GM12891 (cell line): ENCODE measurements at places on chromosomes 12 and 14.

- DNase-seq, result no peak
Observed at GRCh38 chr14:84961637-84962036, 568.3 kb upstream of the FLRT2 start.

DNA sequence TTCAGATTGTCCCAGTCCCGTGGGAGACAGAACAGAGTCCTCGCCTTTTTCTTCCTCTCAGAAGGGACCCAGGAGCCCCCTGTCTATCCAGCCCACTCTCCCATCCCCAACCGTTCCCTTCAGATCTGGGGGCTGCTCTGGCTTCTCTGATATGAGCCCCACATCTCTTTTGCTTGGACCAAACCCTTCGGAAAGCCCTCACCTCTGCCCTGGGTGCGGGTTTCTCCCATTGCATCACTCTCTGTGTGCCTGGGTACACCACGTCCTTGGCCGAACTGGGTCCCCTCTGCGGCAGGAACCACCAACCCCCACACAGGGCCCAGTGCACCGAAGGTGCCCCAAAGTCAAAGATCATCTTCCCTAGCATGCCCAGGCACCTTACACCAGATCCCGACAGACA lies 87.8 kb downstream of the DICER1 start:
- no peak for DNase-seq

DNA sequence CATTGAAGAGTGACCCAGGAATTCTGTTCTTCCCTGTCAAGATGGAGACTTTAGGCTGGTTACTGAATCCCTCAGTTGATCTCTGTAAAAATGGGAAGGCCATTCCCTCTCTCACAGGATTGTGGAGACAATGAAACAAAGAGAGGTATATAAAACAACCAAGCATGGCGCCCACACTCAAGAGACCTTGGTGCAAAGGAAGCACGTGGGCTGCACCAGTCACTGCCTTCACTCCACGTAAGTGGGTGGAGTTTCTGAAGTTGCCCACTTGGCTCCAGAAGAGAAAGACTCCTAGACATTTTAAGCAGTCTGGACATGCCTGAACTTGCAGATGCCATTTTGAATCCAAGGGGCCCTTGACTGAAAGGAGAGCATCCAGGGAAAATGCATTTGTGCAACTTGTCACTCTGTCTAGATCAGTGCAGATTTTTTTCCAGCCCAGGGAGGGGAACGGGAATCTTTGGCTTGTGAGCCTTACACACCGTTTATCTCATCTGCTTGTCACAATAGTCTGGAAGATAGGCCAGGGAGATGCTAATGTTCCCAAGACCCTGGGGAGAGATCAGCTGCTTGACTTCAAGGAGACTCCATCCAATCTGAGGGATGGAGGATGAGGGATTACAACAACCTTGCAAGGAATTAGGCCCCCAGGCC lies 96.9 kb upstream of the TBX3 start:
- DNase-seq, result no peak

DNA sequence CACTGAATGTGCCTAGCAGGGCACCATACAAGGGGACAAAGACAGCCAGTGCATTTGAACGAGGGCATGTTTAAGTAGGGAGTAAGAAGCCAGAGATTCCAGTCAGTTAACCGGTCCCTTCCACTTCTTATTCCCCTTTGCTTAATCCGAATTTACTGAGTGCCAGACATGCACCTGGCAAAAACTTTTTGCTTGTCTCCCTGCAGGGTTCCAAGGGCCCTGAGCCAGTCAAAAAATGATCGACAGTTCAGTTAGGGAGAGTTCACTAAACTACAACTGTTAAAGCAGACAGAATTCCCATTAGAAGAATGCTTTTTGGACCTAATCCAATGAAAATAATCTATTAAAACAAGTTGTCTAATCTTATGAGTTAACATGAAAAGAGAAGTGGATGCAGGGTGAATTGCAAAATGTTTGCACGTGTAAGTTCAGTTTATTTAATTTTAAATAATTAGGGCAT lies 193.8 kb downstream of the TMTC2 start:
- no peak for DNase-seq

GRCh38 chr14:40113671-40114070 lies 681.4 kb upstream of the FBXO33 start:
- DNase-seq, result no peak

- DNase-seq, result peak; percentile 25
Observed at GRCh38 chr12:24562771-24563431, 386.0 kb downstream of the BCAT1 start.

- no peak for DNase-seq
Observed at GRCh38 chr12:127340381-127340780, 926.6 kb upstream of the TMEM132C start.

DNA sequence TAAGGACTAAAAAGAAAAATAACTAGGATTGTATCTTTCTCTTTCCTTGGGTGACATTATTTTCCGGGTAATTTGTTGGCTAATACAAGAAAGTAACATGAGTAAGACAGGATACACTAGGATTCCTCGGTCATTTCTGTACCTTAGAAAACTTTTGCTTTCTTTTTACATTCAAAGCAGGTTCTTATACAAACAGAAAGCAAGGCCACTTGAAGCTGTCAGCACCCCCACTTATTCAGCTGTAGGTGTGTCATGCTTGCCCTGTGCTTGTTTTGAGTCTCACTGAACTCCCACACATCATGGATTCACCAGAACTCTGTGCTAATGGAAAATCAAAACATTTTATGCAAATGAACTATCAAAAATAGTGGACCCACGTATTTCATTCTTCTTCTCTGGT lies 266.8 kb upstream of the CLEC14A start:
- no peak for DNase-seq

DNA sequence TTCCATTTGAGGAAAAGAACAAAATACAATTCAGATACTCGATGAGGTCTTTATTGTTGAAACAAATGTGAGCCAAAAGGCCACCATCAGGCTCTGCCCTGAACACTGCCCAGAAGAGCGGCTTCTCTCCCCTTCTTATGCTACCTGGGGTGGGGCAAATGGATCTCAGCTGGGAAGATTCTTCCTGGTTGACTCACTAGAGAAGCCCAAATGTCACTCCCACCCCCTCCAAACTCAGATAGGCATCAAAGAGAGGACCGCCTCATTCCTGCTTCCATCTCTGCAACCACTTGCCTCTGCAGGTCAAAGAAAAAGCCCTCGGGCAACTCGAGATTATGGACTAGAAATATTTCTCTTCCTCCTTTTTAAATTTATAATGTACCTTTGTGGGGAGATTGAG lies 55.8 kb downstream of the TBX3 start:
- DNase-seq, result no peak

DNA sequence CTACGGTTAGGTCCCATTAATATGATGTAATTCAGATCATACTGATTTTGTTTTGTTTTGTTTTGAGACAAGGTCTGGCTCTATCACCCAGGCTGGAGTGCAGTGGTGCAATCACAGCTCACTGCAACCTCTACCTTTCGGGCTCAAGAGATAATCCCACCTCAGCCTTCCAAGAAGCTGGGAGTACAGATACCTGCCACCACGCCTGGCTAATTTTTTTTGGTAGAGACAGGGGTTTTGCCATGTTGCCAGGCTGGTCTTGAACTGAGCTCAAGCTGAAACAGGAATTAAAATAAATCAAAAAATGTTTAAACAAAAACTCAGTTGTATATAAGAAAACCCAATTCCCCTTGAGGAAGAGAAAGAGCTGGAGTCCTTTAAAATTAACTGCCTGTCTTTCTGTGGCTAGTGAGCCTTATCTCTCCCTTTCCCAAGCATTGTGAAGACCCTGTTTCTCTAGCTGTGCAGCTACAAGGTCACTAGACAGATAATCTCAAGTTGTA lies 17.7 kb upstream of the ANAPC7 start:
- no peak for DNase-seq

GRCh38 chr14:60679566-60680258 lies 30.4 kb upstream of the SIX1 start:
- DNase-seq, result no peak

DNA sequence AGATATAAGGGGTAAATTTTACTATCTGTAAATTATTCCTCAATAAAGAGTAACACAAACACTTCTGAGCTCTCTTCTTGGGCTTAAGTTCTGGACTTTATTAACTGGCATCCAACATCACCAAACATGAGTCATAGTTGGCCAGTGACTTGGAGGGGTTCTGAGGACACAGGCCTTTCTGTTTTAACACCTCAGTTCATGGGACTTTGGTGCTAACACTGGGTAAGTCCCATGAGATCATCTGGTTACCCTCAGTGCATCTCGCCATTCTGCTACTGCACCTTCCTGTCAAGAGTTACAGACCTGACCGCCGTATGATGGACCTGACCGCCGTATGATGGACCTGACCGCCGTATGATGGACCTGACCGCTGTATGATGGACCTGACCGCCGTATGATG lies 9.9 kb downstream of the SLC15A4 start:
- no peak for DNase-seq

DNA sequence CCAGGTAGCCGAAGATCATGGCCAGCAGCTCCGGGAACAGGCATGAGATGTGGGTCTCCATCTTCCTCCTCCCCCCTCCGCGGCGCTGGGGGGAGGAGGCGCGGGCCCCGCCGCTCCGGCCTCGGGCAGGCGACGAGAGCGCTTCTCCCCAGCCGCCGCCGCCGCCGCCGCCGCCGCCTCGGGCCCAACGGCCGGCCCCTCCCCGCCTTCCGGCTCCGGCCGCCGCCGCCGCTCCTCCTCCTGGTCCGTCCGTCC lies 448 bp downstream of the FBXL14 start:
- DNase-seq, result no peak

- no peak for DNase-seq
Observed at GRCh38 chr14:92926180-92926845, 3.4 kb downstream of the CHGA start.

DNA sequence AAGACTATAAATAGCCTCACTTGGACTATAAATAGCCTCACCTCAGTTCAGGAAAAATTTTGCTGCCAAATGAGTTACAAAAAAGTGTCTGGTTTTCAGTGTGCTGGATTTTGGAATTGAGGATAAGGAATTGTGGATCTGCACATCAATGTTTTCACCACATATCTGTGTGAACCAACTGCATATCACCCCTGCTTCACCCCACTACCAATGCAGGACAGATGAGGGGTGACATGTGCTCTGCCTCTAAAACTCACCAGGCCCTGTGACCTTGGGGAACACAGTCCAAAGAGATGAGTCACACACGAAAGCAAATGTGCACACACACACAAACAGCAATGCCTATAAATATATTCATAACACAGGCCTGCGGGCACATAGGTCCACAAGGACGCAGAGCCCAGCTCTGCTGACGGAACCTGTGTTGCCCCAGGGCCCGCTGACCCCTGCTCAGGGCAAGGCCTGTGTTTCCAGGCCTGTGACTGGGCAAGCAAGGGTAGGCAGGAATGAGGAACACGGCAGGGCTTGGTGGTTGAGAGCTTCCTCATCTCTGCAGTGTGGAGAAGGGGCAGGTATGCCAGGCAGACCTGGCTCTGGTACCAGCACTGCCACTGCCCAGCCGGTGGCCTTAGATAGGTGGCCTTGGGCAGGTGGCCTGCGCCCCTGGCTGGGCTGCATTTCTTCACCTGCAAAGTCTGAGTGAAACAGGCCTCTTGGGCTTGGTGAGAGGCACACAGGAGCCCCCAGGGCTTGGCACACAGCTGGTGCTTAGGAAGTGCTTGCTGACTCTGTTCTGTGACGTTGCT lies 82.4 kb downstream of the ARL6IP4 start:
- DNase-seq, result no peak

GRCh38 chr14:104339829-104340228 lies 201.4 kb downstream of the KIF26A start:
- no peak for DNase-seq

DNA sequence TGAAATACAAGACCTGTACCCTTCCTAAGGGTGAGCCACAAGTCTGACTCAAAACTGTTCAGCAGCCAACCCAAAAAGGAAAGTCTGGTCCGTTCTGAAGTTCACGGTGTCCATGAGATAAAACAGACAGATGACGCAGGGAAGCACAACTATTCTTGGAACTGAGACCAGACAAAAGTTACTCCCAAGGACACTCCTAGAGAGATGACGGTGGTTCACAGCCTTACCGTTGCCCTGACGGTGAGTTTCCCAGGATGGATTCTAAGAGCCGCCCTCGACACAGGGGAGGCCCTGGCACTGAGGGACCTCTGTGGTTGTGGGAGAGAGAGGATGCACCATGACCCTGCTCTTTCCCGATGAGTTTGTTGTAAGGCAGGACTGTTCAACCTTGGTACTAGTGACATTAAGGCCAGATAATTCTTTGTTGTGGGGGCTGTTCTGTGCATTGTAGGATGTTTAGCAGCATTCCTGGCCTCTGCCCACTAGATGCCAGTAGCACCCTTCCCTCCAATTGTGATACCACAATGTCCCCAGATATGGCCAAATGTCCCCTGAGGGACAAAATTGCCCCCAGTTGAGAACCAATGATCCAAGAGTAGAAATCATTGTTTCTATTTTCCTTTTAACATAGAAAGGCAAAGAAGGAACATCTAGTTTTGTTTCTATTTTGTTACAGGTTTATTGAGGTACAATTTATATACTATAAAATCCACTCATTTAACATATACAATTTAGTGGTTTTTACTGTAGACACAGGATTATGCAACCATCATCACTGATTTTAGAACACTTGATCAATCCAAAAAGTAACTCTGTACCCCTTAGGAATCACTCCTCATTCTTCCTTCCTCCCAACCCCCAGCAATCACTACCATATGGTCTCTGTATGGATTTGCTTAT lies 23.0 kb downstream of the OR10P1 start:
- no peak for DNase-seq

DNA sequence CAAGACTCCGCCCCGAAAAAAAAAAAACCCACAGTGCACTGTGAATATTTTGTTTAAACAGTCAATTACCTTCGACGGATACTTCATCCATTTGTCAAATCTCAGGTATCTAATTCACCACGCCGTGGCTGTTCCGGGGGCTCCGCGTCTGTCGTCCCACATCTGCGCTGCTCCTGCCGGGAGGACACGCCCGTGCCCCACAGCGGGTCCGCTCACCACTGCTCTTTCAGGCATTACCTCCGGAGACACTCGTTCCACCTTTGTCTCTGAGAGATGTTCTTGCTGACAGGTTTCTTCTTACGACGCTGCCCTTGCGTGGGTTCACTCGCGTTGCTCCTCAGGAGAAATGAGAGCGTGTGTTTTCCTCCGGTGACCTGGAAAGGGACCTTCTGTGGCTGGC lies 46.9 kb upstream of the FBRSL1 start:
- DNase-seq, result no peak

DNA sequence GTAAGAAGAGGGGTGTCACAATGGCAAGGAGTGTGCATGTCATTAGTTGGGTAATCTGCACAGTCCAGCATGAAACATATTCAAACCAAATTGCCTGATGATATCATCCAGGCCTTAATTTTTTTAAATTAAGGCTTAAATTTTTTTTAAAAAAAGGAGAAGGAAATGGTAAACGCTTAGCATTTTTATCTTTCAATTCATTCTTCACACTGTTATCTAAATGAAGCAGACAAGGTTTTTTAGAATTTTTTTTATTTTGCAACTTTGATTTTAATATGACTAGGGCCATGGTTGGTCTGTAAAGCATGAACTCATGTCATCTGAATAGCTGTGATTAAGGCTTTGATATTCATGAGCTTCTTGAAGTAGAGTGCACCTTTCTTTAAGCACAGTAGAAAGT lies 362.5 kb downstream of the SYT1 start:
- DNase-seq, result no peak

- DNase-seq, result no peak
Observed at GRCh38 chr12:9707864-9708808, 24.8 kb downstream of the CLECL1 start.

- DNase-seq, result no peak
Observed at GRCh38 chr12:111780615-111781014, 13.9 kb downstream of the ALDH2 start.

GRCh38 chr12:110742718-110743570 lies at the start of gene PPP1CC:
TSS of gene PPP1CC (minus strand) at chr12:110742891. CDS start at chr12:110742707, 184 bp downstream.
- peak; percentile 77 for DNase-seq

- DNase-seq, result peak; percentile 39
Observed at GRCh38 chr14:75303381-75303789, 24.8 kb downstream of the FOS start.
